ENCODE measurements at places on chromosomes 6 and 20.

DNA sequence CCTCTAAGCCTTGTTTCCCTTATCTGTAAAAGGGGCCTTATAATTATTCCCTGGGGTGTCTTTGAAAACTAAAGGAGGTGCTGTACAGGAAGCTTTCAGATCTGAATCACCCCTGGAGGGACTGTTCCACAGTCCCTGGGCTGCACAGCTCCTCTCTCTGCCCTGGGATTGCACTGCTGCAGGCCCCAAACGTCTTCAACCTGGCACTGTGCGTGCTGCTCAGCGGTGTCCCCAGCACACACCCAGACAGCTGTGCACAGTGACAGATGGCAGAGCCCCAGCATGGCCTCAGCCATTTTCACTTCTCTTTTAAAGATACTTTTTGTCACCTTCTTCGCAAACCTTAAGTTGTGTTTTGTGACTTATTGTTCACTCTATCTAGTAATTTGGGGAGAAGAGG is 50.7 kb upstream of the INSM1 start:
- no peak for DNase-seq

GRCh38 chr6:16754876-16755275 is 6.4 kb downstream of the ATXN1 start:
- DNase-seq, result no peak

GRCh38 chr6:36692220-36692619 is 5.4 kb upstream of the RAB44 start:
- no peak for DNase-seq

DNA sequence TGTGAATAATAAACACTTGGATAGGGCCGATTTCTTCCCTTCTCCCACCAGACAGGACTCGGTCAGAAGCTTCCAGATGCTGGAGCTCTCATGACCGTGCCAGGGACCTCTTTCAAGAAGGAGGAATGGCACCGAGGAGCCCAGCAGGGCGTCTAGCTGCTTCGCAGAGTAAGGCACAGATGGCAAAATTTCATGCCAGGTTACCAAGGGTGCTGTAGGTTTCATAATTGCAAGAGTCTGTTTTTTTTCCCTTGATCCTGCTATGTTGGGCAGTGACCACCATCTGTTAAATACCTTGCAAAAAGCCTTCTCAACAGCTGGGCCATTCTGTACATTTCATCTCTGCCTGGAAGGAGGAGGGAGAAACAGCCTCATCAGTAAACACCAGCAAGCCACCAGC is 111.8 kb downstream of the EDN3 start:
- DNase-seq, result no peak

DNA sequence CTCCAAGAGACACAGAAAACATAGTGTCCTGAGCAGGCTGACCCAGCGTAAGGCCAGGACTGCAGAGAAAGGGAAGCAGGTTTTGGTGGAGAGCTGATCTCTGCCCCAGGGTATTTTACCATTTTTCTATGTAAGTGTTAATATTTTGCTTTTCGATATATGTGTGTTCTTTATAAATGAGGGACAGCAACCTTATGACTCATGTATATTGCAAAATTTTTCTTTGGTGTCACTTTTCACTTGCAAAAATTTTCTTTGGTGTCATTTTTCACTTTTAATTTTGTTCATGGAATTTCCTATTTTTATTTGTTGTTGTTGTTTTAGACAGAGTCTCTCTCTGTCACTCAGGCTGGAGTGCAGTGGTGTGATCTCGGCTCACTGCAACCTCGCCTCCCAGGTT is 34.6 kb upstream of the PXDC1 start:
- DNase-seq, result no peak

DNA sequence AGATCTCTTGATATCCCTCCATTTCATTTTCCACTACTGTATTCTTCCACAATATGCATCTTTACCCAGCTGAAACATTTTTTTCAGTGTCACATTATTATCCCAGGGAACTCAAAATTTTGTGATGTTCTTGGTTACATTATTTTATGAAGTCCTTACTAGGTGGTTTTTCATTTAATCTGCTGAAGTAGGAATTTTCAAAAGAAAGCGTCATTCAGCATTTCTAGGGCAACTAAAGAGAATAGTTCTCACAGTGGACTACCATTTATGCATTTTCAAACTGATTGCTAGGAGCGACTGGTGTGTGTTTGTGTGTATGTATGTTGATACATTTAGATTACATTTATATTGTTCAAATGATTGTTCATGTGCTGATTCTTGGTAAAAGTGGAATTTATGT is 2.4 kb upstream of the TMEM30A start:
- no peak for DNase-seq

GRCh38 chr20:10793766-10794165 is 120.0 kb upstream of the JAG1 start:
- no peak for DNase-seq

GRCh38 chr6:5333658-5334057 is 72.3 kb downstream of the FARS2 start:
- DNase-seq, result no peak

DNA sequence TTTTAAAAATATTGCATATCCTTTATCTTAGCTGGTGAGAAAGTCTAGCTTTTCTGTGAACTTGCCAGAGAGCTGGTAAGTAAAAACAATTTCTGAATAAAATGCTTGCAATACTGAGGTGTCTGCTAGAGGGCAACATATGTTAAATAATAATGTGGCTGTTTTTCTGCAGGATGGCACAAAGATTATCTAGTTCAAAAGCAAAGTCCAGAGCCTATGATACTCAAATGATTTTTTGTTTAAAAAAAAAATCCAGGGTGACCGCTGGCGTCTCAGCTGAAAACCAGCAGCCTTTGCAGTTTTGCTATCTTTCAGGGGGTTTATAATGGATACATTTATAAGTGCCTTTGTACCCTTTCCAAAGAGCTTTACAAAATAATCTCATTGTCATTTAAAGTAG is 194.9 kb downstream of the PHACTR1 start:
- DNase-seq, result peak; percentile 69

- no peak for DNase-seq
These were observed 428.6 kb downstream of the TFAP2A start for GRCh38 chr6:9986273-9986672.

DNA sequence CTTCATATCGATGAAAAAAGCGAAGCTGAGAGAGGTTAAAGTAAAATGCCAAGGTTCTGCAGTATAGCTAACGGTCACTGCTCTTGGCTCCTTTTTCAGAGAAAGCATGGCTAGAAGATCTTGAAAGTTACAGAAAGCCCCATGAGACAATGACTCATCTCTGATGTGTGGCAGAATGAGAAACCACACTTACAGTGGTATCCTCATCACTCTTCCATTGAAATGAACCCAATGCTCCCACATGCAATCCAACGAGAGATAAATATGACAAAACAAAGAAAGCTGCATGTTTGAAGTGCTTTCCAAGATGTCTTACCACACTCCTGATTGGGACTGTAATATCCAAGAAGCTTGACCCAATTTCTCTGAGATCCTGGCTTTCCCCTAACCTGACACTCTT is 694.9 kb downstream of the PRKN start:
- no peak for DNase-seq

- no peak for DNase-seq
These were observed 42.5 kb downstream of the LYRM2 start for GRCh38 chr6:89596056-89596455.

- DNase-seq, result no peak
These were observed 532 bp upstream of the SLC35F1 start for GRCh38 chr6:117906507-117906957.

DNA sequence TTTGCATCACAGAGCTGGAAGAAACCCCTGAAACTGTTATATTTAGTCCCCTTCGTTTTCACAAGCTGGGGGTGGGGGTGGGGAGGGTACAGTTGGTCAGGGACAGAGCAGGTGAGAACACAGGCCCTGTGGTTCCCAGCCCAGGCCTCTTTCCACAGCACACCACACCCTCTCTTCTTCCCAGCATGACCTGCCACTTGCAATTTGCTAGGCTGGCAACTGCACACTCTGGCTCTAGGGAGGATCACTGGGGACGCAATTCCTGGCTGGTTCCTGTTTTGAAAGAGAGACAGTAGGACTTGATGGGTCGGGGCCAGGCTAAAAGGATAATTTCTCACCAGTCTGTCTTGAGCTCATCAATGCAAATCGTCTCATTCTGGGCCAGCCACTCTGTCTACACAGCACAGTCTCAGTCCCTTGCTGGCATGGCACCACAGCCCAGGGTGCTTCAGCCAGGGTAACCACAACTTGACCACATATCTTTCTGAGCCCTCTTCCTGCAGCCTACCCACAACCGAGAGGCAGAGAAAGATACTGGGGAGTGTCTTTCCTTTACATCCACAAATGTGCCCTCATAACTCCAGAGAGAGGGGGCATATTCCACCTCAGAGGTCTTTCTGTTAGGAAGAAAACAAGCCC is 41.7 kb upstream of the EMILIN3 start:
- DNase-seq, result no peak

GRCh38 chr20:50695135-50695872 is 4.0 kb upstream of the RIPOR3 start:
- DNase-seq, result no peak

DNA sequence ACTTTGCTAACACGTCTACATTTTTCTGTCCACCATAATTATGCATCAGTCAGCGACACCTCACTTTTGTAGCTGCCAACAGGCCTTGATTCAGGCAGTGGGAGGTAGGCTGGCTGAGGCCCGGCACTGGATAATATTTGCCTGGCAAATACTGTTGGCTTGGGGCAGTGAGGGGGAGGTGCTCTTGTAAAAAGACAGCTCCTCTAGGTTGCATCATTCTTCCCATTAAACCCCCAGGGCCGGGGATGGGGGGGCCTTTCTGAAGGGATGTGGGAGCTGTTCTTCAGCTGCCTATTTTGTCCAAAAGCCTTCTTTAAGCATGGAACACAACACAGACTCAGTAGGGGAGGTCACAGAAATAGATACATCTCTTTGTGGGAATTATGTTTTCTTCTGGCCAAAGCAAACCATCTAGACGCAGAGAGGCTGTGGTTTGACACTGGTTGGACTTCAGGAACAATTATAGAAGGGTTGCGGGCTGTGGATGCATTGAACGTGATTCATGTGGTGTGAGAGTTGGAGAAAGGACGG is 338.3 kb upstream of the NT5E start:
- DNase-seq, result no peak

- DNase-seq, result no peak
These were observed 355.9 kb downstream of the BTBD9 start for GRCh38 chr6:38283734-38284362.

GRCh38 chr20:58649288-58650180 is 1.5 kb upstream of the STX16 start:
- no peak for DNase-seq

DNA sequence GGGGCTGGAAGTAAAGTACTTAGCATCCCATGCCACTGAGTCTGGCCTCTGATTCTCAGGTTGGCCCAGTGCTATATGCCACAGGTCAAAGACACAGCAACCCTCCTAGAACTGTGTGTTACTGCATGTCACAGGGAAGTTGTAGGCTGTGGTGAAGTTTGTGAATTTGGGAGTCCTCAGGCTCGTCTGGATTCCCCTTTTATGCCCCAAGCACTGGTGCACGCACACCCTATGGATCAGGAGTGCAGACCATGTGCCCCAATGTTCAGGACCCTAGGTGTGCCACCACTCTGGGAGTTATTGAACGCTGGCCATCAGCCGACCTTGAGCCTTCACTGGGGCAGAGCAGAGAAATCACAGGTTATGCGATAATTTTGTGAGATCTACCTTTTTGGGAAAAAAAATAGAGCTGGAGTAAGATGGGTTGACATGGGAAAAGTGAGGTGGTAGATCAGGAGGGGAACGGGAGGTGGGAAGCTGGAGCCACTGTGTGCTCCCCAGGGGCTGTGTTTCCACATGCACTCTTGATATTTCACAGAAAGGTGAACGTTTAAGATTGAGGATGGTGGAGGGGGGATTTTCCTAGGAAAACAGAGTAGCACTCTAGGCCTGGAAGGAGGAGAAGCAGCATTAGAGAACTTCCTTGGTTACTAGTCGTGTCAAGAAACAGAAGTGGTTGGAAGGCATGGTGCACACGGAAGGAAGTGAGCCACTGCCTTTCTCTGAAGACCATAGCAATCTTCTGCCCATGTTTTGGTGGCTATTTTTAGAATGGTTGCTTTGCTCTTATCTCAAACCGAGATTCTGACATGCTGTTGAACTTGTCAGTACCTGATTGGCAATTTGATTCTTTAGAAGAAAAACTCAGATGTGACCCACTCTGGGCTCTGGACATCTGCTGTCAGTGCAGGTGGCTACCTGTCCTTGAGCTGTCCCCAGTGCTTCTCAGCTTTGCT is 44.1 kb downstream of the DUSP22 start:
- DNase-seq, result no peak

- no peak for DNase-seq
These were observed 108.6 kb upstream of the EYA4 start for GRCh38 chr6:133132466-133132971.

GRCh38 chr6:52415917-52416628 is 4.1 kb upstream of the EFHC1 start:
- DNase-seq, result no peak

DNA sequence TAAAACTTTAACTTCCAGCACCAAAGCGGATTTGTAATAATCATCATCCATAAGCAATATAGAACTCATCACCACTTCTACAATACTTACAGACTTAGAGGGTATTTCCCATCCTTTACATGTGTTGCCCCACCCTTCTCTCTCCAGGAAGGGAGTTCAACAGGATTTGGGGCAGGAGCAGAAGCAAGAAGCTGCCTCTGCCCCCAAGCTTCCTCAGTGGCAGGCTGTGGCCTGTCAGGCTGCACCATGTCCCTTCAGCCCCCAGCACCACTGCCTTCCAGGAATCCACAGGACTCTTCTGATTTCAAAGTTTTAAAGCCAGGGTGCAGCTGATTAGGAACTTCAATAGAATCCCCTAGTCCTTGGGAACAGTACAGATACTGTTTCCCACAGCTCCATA is 36.7 kb upstream of the MCM9 start:
- DNase-seq, result no peak

GRCh38 chr6:106486236-106486635 is 125.7 kb downstream of the CRYBG1 start:
- DNase-seq, result no peak

DNA sequence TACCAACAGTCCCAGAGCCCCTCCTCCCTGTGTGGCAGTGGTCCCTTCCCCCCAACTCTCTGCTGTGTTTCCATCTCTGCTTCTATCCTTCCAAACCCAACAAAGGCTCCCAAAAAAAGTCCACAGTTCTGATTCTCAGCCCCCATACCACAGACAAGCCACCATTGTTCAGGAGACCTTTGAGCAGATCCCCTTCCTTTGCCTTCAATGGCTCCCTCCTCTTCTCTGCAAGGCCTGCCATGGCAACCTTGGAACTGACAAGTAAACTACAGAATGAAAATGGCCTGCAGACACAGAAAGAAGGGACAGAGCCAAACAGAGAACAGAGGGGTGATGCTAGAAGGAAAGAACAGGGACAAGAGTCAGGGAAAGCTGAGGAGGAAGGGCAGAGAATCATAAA is 23.2 kb downstream of the OR2H2 start:
- no peak for DNase-seq

GRCh38 chr6:163635731-163636364 is 221.3 kb downstream of the QKI start:
- DNase-seq, result no peak

GRCh38 chr6:131062241-131063027 is 611 bp downstream of the EPB41L2 start:
- peak; percentile 44 for DNase-seq

- no peak for DNase-seq
These were observed 257.4 kb downstream of the MAFB start for GRCh38 chr20:40431611-40432010.

Data from hippocampal formation (tissue), 2 donors.